ENCODE measurements at places on chromosomes 6 and 20.

GRCh38 chr6:131910956-131911355 is 40.2 kb downstream of the CCN2 start:
- no peak for DNase-seq

DNA sequence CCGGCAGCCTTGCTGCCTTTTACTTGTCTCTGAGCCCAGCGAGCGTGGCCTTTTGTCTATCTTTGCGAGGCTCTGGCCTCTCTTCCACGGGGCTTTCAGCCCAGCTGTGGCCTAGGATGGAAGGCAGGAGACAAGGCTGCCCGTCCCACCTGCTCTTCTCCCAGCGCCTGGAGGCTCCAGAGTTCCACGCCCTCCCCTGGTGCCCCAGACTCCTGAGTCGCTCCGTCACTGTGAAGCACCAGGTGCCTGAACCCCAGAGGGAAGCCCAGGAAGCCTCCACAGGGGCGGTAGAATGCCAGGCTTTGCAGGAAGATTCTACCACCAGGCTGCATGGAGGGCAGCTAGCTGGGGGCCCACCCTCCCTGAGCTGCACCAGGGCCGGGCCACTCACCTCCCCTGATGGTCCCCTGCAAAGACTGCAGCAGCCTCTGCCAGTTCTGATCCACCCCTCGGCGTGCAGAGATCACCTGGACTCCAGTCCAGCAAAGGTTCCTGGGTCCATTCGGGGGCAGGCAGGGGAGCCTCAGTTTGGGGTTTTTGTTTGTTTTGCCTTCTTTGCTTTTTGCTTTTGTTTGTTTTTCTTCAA is 384.6 kb downstream of the CDH4 start:
- DNase-seq, result no peak

DNA sequence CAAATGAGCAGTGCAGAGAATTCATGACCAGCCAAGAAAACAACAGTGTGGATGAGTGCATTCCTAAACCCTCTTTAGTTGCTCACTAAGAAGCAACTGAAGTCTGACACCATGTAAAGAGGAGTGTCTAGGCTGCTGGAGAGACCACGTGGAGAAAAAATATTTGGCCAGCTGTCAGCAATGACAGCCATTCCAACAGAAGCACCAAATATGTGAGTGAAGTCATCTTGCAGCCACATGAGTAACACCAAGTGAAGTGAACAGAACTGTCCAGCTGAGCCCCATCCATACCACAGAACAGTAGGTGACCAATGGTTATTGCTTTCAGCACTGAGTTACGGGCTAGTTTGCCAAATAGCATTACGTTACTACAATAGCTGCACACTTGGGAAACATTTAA is 89.4 kb downstream of the TBXT start:
- no peak for DNase-seq

DNA sequence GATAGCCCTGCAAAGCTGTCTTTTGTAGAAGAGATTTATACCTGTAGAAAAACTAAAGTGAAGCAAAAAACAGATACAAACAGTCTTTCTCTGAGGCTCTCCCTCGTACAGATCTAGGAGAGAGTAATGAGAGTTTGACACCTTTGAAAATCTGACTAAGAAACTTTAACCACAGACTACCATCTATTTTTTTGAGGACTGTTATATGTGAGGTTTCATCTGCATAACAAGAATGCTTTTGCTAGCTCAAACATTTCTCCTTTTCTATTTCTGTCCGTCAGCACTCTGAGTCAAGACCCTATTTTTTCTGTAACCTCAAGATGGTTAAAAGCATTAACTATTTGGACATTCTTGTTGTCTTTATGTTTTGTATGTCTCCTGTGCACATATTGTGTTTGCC is 193.0 kb downstream of the BTBD3 start:
- DNase-seq, result no peak

DNA sequence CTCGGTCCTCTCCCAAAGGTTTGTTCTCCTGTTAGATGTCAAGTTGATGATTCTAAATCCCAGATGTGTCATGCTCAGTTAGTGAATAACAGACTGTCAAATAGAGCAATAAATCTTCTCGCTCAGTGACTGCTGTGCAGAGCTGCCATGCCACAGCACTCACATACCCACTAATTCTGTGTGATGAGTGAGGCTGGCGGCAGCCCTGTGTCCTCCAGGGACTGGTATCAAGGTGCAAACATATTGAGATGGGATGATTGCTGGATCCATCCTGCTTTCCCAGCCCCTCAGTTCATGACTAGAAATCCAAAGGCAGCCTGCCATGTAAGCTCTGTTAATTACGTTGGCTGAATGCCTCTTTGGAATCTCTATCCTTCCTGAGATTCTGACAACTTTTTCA is 103.9 kb downstream of the OLIG3 start:
- DNase-seq, result no peak

- DNase-seq, result peak; percentile 60
Measured at GRCh38 chr20:3106658-3107463, 22.3 kb upstream of the AVP start.

- no peak for DNase-seq
Measured at GRCh38 chr6:57255451-57256169, 33.5 kb upstream of the RAB23 start.

- DNase-seq, result no peak
Measured at GRCh38 chr6:3209114-3210023, 18.1 kb downstream of the TUBB2B start.

DNA sequence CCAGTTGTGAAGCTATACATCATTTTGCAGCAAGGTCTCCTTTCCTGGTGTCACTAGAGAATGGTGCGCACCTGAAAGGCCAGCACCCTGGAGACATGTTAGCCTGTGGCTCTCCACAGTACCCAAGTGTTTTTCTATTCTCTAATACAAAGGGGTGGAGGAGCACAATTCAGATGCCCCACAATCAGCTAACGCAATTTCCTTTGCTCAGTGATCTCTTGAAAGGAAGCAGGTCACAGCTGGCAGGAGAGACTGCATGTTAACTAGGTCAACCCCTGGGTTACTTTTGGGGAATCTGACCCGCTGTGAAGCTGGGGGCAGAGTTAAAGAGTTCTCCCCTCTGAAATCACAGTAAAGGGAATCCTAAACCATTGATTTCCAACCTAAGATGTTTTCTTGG is 92.5 kb downstream of the B3GAT2 start:
- DNase-seq, result no peak

GRCh38 chr6:123619156-123619555 is 17.6 kb downstream of the TRDN start:
- no peak for DNase-seq

DNA sequence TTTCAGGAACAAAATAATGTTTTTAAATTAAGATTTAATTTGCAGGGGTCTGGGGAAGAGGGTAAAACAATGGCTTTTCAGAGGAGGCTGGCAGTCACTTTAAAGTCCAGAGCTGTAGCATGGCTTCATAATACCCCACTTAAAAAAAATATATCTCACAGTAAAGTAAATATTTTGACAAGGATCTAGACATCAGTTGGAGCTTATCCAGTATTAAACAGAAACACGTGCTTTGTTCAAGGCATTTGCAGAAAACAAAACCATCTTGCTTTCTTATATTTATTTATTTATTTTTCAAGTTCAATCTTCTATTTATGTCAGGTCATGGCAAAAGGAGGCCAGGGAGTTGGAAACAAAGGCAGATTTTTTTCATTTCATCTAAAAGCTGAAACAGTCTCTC is 53.3 kb upstream of the PRL start:
- DNase-seq, result no peak

- DNase-seq, result no peak
Measured at GRCh38 chr6:27838945-27839625, 73.1 kb downstream of the OR2B2 start.

DNA sequence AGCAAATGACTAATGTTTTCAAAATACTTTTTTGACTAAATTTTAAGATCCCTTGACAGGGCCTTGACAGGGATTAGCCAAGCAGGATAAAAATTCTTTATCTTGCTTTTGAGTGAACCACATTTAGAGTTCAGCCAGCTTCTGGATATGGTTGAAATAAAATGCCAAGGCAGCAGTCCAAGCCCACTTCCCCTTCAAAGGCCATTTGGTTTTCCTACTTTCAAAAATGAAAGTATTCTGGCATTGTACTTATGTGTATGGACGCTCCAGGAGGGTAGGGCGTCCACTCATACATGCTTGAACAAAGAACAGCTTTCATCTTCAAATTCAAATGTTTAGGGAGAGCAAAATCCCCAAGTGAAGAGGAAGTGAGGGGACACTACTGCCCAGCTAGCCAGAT is 82.3 kb upstream of the BCLAF1 start:
- DNase-seq, result no peak

DNA sequence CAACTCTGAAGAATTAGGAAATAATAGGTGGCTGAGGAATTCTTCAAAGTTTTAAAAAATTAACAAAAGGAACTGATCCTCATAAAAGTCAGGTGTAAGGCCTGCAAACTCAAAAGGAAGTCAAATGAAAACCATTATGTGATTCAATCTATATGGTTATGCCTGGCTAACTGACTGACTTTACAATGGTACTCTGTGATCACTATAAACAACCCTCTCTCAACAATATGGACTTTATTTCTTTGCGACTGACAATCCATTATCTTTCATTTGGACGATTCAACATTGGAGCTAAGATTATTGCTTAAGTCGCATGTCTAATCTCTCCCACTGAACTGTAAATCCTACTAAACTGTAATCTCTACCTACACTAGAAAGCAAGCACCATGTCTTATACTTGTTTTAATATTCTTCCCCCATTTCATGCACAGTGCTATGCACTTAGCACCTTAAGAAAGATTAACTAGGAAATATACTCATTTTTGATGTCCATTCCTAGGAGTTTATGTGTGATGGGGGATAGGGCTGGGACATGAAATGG is 1.4 kb downstream of the STK38 start:
- DNase-seq, result no peak

- no peak for DNase-seq
Measured at GRCh38 chr6:18414116-18414515, 27.0 kb downstream of the RNF144B start.

GRCh38 chr6:42690151-42690702 is 32.2 kb downstream of the PRPH2 start:
- DNase-seq, result no peak

- DNase-seq, result no peak
Measured at GRCh38 chr6:135583256-135583761, 85.8 kb upstream of the AHI1 start.

DNA sequence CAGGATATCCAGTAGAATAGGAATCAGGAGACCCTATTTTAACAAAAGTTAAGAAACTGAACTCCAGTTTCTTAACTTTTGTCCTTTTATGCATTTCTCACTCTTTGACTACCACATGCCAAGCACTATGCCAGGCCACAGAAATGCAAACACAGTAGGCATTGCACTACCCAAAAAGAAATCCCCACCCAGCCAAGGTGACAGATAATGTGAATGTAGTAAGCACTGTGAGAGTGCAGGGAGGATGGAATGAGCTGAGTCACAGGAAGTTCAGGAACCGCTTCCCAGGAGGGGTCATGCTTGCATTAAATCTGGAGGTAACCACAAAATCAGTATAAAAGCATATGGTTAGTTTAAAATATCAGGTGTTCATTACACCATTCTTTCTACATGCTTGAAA is 20.1 kb upstream of the FAM83C start:
- DNase-seq, result no peak

DNA sequence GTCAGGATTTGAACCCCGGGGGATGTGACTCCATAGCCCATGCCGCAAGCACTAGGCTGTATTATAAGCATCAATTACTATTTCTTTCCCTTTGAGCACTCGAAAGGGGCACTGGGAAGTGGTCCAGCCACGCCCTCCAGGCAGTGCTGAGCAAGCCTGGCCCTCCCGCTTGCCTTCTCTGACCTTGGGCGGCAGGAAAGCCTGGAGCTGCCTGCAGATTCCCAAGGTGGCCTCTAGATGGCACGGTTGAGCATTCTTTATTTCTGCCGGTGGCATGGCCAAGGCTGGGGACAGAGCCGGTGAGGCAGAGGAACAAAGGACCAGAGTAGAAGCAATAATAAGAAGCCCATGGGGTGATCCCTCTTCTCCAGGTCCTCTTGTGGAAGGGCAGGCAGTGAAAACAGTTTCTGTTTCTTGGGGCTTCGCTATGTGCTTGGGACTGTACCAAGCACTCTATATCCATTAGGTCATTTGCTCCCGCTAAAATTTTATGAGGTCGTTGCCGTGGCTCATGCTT is 32.0 kb downstream of the ARHGAP40 start:
- DNase-seq, result no peak

DNA sequence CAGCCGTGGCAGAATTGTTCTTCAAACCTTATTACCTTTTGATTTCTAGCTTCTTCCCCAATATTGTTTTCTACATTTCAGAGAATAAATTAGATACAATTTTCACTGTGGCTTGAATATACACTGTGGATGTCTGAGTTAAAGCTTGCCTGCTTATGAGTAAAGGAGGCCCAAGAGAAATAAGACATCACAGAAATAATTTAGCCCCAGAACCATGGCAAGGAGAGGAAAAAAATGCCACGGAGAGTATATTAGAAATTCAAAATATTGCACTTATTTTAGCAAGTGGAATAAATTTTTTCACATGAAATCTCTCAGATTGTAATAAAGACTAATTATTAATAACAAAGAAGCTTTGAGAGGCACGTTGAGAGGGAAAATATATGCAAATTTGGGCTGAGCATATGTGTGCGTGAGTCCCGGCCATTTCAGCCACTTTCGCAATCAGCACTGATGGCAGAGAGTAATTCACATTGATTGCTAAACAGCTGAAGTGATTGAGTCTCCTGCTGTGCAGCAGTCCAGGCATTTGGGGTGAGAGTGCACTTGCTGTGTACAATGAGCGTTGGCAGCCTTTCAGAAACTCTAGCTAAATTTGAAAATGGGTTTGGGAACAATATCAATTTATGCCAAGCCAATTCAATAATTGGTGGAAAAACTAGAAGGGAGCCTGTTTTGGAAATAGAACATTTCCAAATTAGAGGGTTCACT is 596.0 kb downstream of the EPM2A start:
- DNase-seq, result no peak

GRCh38 chr6:31898383-31899011 is 999 bp upstream of the EHMT2 start:
- DNase-seq, result peak; percentile 80

DNA sequence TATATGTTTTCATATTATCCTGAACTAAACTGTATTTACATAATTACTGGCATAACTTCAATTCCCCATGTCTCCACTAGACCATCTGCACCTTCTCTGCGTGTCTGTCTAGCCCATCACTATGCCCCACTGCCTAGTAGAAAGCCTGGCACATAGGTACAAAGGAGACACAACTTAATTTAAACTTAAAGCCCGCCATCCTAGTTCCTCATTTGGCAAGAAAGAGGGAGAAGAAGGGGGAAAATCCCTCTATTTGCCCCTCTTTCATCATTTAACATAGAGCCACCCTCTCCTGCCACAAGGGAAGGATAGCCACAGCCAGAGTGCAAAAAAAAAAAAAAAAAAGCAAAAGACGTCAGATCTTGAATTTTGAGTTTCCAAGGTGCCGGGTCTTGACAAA is 1.8 kb downstream of the PKIG start:
- no peak for DNase-seq

DNA sequence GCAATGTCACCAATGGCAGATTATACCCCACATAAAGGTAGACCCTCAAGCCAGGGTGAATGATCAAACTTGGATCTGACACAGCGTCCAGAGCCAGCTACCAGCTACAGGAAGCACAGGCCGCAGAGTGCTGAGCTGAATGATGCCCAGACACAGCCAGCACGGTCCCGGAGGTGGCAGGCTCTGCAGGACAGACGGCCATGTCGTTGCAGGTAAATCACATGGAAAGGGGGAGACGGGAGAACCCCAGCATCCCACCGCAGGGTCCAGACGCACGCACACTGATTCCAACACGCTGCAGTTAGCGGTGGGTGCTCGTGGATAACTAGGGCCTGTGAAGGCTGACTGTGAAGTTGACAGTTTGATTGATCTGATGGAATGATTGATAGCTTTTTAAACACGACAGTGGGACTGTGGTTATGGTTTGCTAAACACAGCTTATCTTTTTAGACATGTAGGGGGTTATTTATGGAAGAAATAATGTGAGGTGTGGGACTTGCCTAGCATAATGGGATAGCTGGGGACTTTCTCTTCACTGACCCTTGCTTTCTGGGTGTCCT is 228.5 kb downstream of the ERMARD start:
- no peak for DNase-seq
